ENCODE measurements at places on chromosomes 2 and 18. TPM values are rescaled to one million over a fixed set of nuclear protein-coding genes. Genes with fewer than 3 reads are reported as not detected.

Gene ABCG8
- not detected for total RNA-seq

Gene RESP18
- not detected for total RNA-seq

DNA sequence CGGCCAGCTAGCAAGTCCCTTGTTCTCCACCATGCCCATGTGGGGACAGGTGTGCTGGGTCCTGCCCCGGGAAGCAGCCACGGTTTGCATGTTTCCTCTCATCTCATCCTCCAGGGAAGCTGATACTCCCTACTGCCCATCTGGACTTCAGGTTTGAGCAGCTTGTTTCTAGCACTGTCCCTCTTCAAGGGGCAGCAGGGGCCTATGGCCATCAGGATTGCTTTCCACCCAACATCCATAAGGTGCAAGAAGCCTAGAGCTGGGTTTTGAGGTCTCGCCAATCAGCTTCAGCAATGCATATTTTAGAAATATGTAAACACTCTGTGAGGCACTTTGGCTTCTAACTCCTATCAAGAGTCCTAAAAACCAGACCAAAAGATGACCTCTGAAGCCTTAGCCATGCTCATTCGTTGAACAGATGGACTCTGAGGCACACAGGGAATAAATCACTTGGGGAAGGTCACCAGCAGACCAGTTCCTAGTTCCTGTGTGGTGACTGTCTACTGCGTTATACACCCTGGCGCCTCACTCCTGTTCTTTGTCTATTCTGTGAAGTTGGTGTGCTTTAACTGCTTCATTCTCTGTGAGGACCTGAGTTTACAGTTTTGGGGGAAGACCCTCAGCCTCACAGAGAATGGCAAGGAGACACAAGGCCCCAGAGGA is 192.6 kb upstream of the TWIST2 start:
- H3K4me1 ChIP-seq, result peaks cover 54% of the 10 kb centered on the region
- H3K27me3 ChIP-seq, result no peaks in the 10 kb centered on the region
- DNase-seq, result no peak
- no peak overlapping the region for H3K27ac ChIP-seq
- H3K4me3 ChIP-seq, result no peak overlapping the region

DNA sequence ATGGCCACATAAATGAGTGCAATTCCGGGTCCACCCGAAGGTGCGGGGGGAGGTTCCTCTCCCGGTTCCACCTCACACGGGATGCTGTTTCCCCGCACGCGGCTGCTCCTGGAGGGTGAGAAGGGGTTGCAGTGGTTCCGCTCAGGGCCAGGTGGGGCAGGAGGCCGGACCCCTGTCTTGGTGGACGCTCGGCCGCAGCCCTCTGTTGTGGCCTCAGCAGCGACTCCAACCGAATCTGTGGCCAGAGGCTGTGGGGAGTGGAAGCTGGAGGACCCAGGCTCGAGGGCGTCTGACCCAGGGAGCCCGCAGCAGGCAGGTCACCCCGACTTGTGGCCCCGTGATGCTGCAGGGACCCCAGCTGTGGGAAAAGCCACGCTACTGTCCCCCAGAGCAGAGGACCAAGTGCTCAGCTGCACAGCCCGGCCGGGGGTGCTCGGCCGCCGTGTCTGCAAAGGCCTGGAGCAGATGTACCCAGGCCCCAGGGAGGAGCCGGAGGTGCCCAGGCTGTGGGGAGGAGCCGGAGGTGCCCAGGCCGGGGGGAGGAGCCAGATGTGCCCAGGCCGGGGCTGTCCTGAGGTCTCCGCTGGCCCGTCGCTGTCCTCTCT is 83.9 kb downstream of the RTP5 start:
- H3K27me3 ChIP-seq, result no peaks in the 10 kb centered on the region
- no peaks in the 10 kb centered on the region for H3K36me3 ChIP-seq
- no peak overlapping the region for H3K4me3 ChIP-seq
- H3K4me1 ChIP-seq, result peaks cover 4% of the 10 kb centered on the region
- H3K27ac ChIP-seq, result no peak overlapping the region
- DNase-seq, result no peak

DNA sequence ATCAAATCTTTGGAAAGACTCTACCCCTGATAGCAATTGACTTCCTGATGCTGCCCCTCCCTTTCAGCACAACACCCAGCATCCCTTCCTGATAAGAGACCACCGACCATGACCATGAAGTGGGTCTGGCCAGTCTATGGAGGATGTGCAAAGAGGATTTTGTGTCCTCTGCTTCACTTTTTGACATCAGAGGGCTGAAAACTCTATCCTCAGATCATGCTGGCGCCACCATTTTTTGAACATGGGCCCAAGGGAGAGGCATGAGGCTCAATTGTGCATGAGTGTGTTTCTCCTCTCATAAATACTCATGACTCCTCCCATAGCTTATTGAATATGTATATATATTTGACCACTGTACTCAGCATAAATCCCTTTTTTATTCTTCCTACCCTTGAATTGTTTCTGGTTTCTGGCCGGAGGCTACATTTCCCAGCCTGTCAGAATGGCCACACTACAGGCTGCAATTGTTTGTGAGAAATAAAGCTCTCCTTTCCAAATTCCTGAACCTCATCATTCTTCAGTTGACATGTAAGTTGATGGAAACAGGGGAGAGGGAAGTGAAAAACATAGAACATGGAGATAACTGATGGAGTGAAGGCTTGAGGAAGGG is 314.1 kb downstream of the MYCN start:
- H3K27me3 ChIP-seq, result peaks cover 14% of the 10 kb centered on the region
- H3K36me3 ChIP-seq, result no peaks in the 10 kb centered on the region
- no peak overlapping the region for H3K4me3 ChIP-seq

DNA sequence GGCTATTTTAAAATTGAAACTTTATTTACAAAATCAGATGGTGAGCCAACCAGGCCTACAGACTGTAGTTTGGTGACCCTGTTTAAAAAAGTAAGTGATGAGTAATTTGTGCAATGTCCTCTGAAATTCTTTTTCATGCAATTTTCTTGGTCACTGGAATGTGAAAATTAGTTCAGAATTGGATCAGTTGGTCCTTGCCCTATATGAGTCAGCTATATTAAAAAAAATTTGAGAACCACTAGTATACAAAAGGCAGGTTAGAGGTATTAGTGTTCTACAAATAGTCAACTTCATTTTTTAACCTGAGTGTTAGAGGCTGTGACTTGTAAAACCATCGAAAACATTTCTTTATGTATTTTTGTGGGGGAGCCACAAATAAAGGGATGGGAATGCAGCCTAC is 91.1 kb upstream of the NXPH2 start:
- H3K4me1 ChIP-seq, result no peaks in the 10 kb centered on the region
- H3K27me3 ChIP-seq, result no peaks in the 10 kb centered on the region
- no peak for DNase-seq
- H3K36me3 ChIP-seq, result no peaks in the 10 kb centered on the region
- H3K27ac ChIP-seq, result no peak overlapping the region
- no peak overlapping the region for H3K4me3 ChIP-seq
